ENCODE measurements at places on chromosomes 1 and 21.

GRCh38 chr1:229882621-229883020, 184.4 kb upstream of the GALNT2 start:
- DNase-seq = no peak

DNA sequence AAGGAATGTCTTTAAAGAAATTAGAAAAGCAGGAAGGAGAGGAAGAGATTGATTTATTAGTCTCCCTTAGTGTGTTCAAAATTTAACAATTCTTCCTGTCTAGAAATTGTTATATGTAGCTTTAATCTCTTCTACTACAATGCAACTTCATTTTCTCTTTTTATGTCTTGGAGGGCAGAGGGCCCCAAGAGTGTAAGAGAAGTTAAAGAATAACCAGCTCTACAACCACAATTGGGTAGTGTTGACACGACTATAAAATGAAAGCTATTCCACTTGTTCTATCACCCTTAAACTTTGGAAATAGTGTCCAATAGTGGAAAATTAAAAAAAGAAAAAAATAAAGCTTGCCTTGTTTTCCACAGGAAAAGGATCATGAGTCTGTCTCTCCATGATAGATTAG, 82.6 kb upstream of the DPYD start:
- DNase-seq = no peak

- no peak for DNase-seq
Measured at GRCh38 chr1:238552271-238552670, 661.5 kb upstream of the ZP4 start.

DNA sequence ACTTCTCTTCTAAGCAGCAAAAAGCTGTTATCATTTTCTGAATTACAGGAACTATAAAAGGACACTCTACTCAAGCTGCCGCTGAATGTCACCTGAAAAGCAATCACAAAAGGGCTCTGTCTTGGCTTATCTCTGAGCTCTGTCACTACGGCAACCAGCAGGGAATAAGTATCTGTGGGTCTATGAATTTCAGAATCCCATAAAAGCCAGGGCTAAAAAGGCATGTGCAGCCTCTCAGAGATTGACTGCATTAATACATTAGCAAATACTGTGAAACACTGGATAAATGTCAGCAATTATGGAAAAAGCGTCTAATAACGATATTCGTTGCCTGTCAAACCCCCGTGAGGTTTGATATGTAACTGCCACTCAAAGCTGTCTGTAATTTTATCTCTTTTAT, 210.2 kb upstream of the DMRTA2 start:
- DNase-seq = no peak

DNA sequence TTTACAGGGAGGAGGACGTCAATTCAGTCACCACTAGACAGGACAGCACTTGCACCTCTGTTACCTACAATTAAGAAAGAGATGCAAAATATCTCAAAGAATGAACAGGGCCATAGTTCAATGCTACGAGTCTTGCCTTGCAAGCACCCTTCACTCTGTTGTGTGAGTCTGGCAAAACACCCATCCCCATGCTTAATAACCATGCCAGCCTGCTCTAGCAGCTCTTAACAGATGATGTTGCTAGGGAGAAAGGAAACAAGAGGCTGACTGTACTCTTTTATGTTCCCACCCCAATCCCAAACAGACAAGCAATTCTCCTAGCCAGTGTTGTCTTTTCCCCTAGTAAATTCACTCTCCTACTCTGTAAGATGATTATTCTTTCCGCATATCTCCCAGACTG, 5.3 kb downstream of the CBR1 start:
- DNase-seq = no peak

- DNase-seq = no peak
Measured at GRCh38 chr1:54624466-54625464, 1.4 kb upstream of the FAM151A start.

- no peak for DNase-seq
Measured at GRCh38 chr1:109783436-109783835, 19.7 kb upstream of the EPS8L3 start.

GRCh38 chr1:217506878-217507277, 124.0 kb downstream of the GPATCH2 start:
- DNase-seq = no peak

- DNase-seq = no peak
Measured at GRCh38 chr1:223820515-223820858, 25.3 kb downstream of the TP53BP2 start.

- no peak for DNase-seq
Measured at GRCh38 chr1:24100945-24101737, 10.8 kb downstream of the MYOM3 start.

DNA sequence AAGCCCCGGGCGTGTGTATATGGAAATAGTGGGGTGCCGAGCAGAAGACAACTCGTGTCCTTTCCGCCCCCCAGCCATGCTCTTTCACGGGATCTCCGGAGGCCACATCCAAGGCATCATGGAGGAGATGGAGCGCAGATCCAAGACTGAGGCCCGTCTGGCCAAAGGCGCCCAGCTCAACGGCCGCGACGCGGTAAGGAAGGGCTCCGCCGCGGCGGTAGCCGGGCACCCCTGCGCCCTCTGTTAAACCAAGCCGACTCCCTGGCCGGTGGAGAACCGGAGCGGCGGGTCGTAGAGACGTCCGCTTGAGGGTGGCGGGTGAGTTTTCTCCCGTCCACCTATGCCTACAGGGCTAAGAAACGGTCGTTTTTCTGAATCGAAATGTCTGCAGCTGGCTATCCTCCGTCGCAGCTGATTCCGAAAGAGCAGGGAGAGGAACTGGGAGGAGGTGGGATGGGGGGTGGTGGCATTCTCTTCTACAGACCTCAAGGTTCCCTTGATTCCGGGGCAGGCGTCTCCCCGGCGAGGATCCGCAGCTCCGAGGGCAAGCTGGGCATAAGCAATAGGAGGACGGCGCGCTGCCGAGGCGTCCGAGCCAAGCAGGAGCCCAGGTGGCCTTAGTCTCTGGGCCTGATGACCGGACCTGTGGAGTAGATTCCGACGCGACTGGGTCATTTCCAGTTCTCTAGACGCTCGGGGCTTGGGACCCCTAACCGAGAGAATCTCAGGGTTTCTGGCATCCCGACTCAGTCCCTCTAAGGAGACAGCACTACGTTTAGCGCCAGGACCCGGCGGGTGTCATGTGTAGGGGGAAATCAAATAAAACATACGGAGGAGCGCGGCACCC, 856 bp downstream of the LHX9 start:
- no peak for DNase-seq

DNA sequence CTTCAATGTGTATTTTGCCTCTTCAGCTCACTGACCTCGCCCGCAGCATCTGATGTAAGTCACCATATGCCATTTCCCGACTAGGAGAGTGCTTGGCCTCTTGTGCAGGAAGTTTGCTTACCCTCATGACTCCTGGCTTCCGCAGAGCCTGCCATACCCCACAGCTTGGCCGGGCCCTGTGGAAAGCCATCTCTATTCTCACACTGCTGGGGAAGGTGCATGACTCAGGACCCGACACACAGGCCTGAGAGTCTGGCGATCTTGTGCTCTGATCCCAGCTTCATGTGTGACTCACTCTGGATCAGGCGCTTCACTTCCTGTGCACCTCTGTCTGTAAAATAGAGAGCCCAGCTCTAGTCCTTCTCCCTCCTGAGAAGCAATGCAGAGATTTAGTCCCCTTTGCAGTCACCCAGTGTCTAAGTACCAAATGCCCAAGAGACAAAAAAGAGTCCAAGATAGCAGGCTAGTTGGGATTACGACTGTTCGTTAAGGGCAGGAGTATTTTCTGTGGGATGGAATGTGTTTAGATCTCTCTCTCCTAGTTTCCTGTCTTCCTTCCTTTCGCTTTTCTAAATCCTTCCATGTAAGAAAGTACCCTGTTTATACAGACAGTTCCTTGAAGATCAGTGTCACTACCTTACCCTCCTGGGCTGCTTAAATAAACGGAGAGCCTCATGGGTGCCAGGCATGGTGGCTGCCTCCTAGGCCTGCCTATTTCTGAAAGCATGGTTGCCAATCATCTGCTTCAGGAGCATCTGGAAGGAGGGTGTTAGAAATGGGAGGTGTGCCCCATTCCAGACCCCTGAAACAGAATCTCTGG, 62.8 kb upstream of the KIF26B start:
- no peak for DNase-seq

GRCh38 chr1:40693425-40693824, 1.9 kb downstream of the NFYC start:
- DNase-seq = no peak

GRCh38 chr1:39789571-39790110, 976 bp upstream of the BMP8B start:
- DNase-seq = no peak

DNA sequence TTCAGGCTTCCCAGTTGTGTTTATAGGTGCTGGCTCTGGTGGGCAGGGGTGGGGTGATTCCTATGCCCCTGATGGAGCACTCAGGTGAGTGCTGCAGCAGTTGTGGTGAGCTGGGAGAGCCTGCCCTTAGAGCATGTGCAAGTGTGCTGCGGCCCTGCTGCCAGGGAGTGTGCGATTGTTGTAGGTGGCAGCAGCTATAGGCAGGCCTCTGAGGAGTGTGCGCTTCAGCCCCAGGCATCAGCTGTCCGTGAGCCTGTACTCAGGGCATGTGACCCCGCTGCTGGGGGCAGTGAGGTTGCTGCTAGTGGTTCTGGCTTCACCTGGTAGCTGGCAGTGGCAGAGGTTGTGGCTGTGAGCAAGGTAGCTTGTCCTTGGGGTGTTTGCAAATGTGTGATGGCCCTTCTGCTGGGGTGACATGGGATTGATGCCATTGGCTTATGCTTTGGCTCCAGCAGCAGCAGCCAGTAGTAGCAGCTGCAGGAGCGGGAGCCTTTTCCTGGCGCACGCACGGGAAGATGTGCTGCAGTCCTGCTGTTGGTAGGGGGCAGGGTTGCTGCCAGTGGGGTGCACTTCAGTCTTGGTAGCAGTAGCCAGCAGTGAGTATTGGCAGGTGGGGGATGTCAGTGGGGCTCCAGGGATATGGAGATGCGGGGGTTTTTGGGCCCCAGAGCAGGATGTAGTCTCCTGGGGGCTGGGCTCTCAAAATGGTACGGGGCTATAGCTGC, 37.7 kb downstream of the SYCP1 start:
- DNase-seq = no peak

DNA sequence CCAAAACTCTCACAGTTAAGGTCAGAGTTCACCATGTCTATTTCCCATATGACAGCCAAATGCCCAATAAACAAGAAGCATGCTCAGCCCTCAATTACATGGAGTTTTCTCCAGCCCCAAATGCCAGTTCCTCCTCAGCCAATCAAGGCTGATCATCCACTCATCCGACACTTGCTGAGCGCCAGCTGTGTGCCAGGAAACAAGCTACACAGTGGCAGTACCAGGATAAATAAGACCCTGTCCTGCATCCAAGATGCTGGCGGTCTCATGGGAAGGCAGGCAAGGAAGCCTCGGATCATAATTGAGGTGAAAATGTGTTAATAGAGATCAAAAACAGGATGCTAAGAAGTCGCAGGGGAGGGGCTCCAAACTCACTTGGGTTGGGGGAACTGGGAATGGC, 7.7 kb downstream of the ZBTB17 start:
- DNase-seq = no peak

GRCh38 chr21:15730484-15731242, 881 bp downstream of the USP25 start:
- DNase-seq = no peak

GRCh38 chr1:89578151-89578550, 53.5 kb downstream of the LRRC8B start:
- DNase-seq = no peak

DNA sequence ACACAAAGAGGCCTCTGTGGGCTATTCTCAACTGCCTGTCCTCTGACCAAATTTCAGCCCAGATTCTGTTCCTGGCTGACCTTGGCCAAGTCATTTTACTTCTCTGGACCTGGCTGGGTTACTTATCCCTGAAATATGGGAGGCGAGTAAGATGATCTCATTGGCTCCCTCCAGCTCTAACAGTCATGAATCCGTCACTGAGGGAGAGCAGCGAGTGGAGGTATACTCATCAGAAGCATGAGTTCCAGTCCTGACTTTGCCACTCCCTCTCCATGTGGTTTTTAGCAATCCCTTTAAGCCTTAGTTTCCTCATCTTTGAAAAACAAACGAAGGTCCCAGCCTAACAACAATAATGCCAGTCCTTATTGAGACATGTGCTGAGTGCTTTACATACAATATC, 63.5 kb downstream of the CCDC185 start:
- no peak for DNase-seq

- DNase-seq = no peak
Measured at GRCh38 chr1:155598842-155599331, 11.1 kb upstream of the MSTO1 start.

DNA sequence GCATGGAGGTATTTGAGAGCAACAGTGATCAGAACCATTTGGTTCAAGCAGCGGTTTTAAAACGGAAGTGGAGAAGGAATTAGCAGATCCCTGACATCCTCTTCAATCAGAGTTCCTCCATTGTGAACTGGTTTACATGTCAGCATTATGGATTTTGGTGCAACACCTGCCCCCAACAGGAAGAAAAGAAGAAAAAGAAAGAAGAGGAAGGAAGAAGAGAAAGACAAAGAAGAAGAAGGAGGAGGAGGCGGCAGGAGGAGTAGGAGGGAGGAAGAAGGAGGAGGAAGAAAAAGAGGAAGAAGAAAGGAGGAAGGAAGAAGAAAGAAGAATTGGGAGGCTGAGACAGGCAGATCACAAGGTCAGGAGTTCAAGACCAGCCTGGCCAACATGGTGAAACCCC, 17.4 kb downstream of the NDUFS5 start:
- no peak for DNase-seq

GRCh38 chr1:192506741-192507155, 68.8 kb upstream of the RGS1 start:
- DNase-seq = no peak

GRCh38 chr1:89627596-89627962, 5.3 kb upstream of the LRRC8C start:
- no peak for DNase-seq

GRCh38 chr1:202439308-202439707, 90.8 kb downstream of the PPP1R12B start:
- no peak for DNase-seq

DNA sequence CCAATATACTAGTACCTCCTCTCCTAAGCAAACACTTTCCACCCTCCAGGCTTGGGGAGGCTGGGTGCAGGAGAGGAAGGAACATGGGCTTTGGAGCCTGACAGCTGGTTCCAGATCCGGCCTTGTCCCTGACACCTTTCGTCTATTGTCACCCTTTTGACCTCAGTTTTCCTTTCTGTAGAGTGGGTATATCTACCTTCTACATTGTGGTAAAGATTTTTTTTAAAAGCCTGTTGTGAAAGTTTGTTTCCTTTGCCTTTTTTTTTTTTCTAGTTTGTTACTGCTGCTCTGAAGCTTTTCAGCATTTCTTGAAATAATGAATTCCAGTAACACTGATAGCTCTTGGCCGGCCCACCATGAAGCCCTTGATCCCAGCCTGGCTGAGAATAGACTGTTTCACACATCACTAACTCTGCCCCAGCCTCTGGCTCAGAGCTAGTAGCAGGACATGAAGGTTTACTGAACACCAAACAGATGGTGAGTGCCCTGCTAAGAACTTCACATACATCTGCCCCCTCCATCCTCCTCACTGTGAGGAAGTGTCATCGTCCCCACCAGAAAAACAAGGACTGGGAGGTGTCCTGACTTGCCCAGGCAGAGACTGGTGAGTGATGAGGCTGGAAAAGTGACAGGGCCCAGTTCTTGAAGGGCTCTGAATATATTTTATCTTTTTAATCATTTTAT, 33.0 kb upstream of the ID3 start:
- DNase-seq = no peak

Data from stimulated activated CD8-positive, alpha-beta memory T cell treated with anti-CD3 and anti-CD28 coated beads, Interleukin-15, amount 100 ng/mL, for 4 hours (primary cell).